ENCODE measurements at places on chromosomes 2 and 18. TPM values are rescaled to one million over a fixed set of nuclear protein-coding genes. Genes with fewer than 3 reads are reported as not detected.
A peak's percentile ranks its signal among the peaks of the same experiment; 100 is the strongest.

- DNase-seq = no peak
Observed at GRCh38 chr2:160940271-160940670, 220.0 kb upstream of the TANK start.

DNA sequence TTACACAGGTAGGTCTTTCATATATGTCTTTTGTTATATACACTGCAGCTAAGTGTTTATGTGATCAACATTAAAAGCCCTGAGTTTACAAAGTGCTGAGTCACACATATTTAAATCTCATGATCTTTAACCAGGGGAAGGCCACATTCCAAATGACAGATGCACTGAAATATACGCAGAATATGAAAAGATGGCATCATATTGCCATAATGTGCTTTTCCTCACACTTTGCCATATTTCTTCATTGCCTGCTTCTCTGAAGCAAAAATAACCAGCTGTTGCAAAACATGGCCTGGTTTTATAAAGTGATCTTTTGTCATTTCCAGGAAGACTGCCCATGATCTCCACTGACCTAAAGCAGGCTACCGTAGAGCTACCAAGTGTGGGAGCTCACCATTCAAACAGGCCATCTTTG, 93.5 kb upstream of the MAPRE2 start:
- no peak for DNase-seq

DNA sequence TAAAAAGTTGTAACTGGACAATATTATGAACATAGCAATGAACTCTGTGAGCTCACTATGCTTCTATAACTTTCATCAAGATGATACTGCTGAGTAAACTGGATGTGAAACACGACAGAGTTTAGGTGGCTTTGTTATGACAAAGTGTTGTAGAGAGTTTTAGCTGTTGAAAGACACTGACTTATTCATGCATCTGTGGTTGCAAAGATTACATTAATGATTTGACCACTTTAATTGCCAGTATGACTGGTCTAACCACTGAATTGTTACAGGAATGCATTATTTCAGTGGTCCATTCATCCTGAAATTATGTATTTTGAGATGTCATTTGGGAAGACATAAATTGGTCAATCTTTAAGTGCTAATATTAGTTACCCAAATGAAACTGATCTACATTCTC, 117.9 kb downstream of the SPHKAP start:
- DNase-seq = no peak

Gene DPYSL5
- total RNA-seq = not detected

- DNase-seq = no peak
Observed at GRCh38 chr2:127619877-127620705, 25.9 kb upstream of the GPR17 start.

Gene RAPH1
- total RNA-seq = 2.1 TPM

Gene C2orf72
- not detected for total RNA-seq

- DNase-seq = peak; percentile 19
Observed at GRCh38 chr2:206688990-206689389, 29.2 kb downstream of the DYTN start.

Gene ACTG2
- total RNA-seq = not detected

DNA sequence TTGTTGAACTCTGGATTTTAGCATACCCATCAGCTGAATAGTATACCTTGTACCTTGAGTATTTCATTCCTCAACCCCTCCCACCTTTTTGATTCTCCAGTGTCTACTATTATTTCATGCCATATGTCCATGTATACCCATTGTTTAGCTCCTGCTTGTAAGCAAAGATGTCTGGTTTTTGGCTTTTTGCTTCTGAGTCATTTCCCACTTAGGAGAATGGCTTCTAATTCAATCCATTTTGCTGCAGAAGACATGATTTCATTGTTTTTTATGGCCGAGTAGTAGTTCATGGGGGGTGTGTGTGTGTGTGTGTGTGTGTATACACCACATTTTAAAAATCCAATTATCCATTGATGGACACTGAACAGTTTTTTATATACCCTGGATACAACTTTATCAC, 24.3 kb upstream of the MOCOS start:
- DNase-seq = no peak

Gene SRD5A2
- not detected for total RNA-seq

Gene NXPH2
- not detected for total RNA-seq

Gene SERPINB7
- total RNA-seq = not detected

Gene TXNL1
- total RNA-seq = 42.3 TPM

Gene IL18R1
- total RNA-seq = 11.0 TPM

DNA sequence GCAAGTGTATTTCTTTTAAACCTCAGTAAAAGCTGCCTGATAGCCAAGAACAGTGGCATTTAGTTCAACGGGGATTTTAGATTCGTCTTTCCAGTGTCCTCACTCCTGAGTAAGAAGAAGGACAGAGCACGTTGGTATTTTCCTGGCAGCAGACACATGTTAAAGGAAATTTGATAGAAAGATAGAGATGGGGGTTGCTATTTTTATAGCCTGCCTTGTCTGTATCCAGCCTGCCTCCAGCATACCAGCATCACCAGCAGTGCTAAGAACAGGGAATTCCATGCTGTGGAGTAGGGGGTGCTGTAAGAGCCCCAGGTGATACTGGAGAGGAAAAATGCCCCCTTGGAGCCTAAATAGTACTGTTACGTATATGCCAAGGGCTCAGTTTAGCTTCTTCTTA, 1.1 kb upstream of the SMYD1 start:
- DNase-seq = no peak

GRCh38 chr2:158772306-158773078, 22.6 kb upstream of the DAPL1 start:
- DNase-seq = no peak

Gene GNAL
- 0.26 TPM for total RNA-seq

Gene UGT1A4
- not detected for total RNA-seq

Gene CASP10
- 30.6 TPM for total RNA-seq

DNA sequence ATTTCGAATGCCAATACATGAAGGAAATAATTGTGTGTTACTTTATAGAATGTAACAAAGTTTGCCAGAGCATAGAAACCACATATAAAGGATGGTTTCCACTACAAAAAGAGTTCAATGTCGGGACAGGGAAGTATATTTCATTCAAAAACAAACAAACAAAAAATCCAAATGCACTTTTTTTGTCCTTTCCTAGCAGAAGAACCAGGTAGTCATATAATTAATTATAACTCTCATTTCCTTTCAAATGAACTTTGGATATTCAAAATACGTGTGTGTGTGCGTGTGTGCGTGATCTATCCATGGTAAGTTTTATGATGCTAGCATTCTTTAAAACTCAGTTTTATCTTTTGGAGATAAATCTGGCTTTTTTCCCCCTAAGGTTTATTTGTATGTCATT, 8.3 kb downstream of the FN1 start:
- DNase-seq = no peak

Gene CIB4
- total RNA-seq = not detected

DNA sequence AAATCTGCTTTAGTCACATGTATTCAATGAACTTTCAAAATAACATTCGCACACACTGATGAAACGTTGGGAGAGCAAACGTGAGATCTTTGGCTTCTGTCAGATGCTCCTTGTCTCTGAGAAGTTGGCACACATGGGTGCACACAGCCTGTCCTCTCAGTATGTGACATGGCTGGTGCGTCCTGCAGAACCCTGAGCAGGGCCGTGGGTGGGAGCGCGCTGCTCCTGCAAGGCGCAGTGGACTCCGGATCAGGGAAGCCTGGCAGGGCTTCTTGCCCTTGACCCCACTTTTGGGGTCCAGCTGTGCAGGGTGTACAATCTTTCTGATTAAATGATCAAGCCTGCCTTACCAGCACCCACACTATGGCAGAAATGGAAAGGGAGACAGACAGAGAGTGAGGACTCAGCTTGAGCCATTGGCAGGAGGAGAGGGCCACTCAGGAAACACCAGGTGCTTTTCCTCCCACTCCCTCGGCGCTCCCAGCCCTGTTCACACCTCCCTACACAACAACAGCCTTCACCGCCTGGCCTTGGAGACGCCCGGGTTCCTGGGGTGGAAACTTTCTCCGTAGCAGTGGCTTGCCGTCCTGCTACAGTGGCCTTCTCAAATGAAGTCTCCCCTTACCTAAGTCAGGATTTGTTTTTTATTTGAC, 108.4 kb upstream of the SNTG2 start:
- DNase-seq = no peak

DNA sequence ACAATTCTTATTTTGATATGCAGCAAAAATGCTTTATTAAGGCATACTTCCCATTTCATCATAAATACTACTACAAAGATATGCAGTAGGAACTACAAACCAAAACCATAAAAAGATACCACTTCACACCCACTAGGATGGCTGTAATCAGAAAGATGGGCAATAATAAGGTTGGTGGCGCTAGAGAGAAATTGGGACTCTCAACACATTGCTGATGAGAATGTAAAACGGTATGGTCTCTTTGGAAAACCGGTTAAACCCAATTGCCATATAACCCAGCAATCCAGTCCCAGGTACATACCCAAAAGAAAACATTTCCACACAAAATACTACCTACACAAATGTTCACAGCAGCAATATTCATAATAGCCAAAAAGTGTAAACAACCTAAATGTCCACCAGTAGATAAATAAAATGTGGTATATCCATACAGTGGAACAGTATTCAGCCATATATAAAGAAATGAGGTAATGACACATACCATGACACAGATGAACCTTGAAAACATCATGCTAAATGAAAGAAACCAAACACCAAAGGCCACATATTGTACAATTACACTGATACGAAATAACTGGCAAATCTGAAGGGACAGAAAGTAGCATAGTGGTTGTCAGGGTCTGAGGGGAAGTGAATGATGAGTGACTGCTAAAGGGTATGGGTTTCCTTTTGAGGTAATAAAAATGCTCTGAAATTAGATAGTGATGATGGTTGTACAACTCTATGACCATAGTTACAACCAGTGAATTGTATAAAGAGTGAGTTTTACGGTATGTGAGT, 12.7 kb downstream of the SP3 start:
- DNase-seq = no peak
